ENCODE measurements at places on chromosomes 16 and 17.

DNA sequence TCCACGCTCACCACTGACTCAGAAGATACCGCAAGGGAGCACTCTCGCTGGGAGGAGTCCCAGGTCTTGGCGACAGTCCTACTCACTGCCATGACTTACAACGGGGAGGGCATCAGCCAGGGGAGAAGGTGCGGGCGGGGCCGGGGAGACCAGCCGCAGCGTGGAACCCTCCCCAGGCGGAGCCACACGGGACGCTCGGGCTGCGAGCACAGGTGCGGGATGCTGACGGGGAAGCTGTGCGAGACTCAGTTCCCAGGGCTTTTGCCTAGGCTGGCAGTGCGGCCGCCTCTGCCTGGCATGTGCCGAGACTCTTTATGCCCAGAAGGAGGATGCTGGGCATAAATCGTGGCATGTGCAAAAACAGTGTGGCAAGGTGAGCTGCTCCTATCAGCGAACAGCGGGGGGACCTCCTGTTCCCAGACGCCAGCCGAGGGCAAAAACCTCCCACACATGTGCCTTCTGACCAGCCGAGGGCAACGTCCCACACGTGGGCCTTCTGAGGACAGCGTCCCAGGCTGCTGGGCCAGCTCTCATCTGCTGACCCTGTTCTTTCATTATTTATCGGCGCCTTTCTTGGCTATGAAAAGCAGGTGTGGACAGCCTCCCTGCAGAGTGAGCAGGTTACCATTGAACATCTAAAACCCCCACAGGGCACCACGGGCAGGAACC lies 6.1 kb downstream of the GALNS start:
- H3K36me3 ChIP-seq: peaks cover 18% of the 10 kb centered on the region
- no peak overlapping the region for H3K4me3 ChIP-seq
- peaks cover 8% of the 10 kb centered on the region for H3K4me1 ChIP-seq
- no peak overlapping the region for H3K27ac ChIP-seq

GRCh38 chr17:10403589-10403988 lies 18.2 kb downstream of the MYH8 start:
- H3K4me3 ChIP-seq: no peak overlapping the region
- peaks cover 21% of the 10 kb centered on the region for H3K27me3 ChIP-seq
- no peaks in the 10 kb centered on the region for H3K36me3 ChIP-seq
- H3K4me1 ChIP-seq: no peaks in the 10 kb centered on the region

GRCh38 chr16:83967838-83968305 lies at the start of gene NECAB2:
Gene NECAB2 (plus strand): TSS chr16:83968244. CDS start chr16:83968649, 405 bp downstream.
- peaks cover 32% of the 10 kb centered on the region for H3K27me3 ChIP-seq
- H3K36me3 ChIP-seq: no peaks in the 10 kb centered on the region
- no peak within 1 kb of the TSS for H3K27ac ChIP-seq
- H3K4me1 ChIP-seq: peaks cover 11% of the 10 kb centered on the region
- DNase-seq: peak; percentile 79
- peak within 1 kb of the TSS; percentile 86 for H3K4me3 ChIP-seq

DNA sequence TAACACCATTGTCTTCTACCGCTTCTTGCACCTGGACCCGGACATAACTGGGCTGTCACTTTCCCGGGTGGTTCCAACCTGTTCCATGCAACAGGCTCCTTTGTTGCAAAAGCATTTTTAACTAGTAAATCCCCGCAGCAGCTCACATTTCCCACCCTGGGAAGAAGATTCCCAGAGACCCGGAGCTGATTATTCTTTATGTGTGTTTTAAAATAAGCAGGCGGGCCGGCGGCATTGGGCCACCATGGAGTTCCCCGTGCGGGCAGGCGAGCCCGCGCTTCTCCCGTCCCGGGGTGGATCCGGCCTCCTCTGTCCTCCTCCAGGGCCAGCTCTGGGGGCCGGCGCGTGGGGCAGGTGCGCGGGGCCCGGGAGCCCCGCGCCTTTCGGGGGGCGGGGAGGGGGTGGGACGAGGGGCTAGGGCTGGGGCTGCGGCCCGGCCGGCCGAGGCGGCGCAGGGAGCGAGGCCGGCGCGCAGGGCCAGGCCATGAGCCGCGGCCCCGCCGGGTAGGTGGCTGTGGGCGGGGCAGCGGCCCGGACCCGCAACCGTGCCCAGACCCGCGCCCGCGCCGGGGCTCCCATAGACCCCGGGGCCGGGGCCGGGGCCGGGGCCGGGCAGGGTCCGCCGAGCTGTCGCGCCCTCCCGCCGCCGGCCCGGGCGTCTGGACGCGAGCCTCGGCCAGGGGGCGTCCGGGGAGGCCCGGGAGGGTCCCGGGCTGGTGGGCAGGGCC lies 1.7 kb downstream of the CRAMP1 start:
- peak; percentile 44 for DNase-seq
- H3K27ac ChIP-seq: no peak overlapping the region
- peaks cover 16% of the 10 kb centered on the region for H3K27me3 ChIP-seq
- peaks cover 42% of the 10 kb centered on the region for H3K4me1 ChIP-seq
- peak overlapping the region; percentile 93 for H3K4me3 ChIP-seq

All from nephron progenitor cell (in vitro differentiated cells).